RCC 7860 (cell line): ENCODE measurements at places on chromosomes 5 and 9.
A peak's percentile ranks its signal among the peaks of the same experiment; 100 is the strongest.

DNA sequence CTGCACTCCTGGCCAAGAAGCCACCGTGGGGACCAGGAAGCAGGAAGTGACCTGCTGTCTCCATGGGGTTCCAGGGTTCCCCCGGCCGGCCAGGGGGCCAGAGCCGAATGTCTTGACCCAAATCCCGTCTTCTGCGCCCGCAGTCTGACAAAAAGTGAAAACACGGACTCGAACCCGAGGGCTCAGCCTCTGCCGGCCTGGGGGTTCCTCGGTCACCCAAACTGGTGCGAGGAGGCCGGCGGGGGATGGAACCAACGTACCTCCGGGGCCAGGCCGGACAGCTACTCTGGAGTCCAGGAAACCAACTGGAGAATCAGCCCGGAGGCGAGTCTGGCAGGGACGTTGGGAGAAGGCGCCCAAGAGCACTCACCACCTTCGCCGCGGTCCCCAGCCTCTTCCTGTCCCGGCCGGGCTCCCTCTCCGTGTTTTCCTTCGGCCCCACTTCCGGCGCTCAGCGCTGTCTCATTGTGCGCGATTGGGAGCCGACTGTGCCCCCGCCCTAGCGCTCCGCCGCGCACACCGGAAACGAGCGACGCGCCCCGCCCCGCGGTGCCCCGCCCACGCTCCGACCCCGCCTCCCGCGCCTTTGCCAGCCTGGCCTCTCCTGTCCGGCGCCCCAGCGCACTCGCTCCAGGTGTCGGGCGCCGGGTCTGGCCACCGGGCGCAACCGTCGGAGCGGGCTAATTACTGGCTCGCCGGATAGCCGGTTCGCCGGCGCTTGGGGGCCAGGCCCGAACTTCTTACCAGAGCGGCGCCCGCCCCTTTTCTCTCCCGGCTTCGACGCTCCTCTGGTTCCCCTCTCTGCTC is at the start of gene TUT7:
TSS of gene TUT7 (minus strand) at position 400 of the 807 bp plus-strand sequence. CDS start 1,211 bp downstream, outside the sequence.
- peak; percentile 85 for DNase-seq

DNA sequence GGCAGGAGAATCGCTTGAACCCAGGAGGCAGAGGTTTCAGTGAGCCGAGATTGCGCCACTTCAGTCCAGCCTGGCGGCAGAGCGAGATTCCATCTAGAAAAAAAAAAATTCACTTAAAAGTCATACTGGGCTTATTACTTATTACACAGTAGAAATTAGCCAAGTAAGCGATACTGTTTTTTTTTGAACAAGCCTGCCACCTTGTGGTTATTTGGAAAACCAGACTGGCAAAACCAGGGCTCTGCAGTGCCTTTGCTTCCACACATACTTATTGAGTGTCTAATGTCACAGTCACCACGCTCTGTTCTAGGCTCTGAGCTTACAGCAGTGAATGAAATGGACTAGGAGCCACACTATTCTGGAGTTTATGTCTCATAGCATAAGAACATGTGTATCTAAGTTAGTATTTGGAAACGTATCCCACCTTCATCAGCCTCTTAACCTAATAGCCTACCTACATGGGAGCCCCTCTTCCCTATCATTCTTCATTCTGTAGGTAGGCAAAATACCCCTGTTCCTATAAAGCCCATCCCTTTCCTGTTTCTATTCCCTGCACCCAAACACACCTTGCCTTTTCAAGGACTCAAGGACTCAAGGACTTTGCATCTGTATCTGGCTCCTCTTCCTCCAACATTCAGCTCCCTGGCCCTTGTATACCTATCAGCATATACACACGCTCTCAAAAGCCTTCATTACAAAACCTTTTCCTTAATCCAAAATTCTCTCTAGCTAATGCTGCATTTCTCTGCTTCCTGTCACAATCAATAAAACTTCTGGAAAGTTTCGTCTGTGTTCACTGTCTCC is 13.9 kb upstream of the BASP1 start:
- DNase-seq, result peak; percentile 67

DNA sequence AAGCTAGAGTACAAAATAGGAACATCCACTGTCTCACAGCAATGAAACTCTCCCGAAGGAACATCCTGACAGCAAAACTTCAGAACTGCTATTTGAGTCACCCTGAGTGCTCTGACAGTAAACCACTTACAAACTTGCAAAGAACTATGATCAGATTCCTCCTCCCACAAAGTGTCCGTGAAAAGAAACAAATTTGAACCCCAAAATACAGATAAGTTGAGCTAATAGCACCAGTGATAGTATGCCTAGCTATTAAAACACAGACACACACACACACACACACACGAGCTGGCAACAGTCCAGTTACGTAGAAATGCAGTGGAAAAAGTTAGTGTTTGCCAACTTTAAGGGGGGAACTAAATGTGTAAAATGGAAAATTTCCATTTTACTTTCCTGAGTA is 3.1 kb upstream of the GLIS3 start:
- DNase-seq, result no peak

DNA sequence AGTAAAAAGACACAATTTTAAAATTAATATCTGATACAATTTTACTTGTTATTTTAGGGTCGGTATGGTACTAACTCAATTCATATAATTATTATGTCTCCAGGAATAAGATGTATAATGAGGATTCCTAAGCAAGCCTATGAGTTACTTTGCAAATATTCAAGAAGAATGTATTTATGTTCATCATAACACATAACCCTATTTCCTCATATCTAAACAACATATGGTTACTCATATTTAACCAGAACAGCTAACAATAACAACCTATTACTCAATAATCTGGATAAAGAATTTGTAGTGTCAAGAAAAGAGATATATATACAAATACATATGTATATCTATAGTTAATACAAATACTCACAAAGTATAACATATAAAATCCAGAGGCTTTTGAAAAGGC is 285.9 kb downstream of the ARL15 start:
- no peak for DNase-seq

- no peak for DNase-seq
Observed at GRCh38 chr5:115306011-115306536, 9.6 kb upstream of the CCDC112 start.

GRCh38 chr5:126613941-126614592 is 13.3 kb downstream of the PHAX start:
- DNase-seq, result no peak

- DNase-seq, result peak; percentile 46
Observed at GRCh38 chr9:15837079-15837679, 284.3 kb downstream of the CCDC171 start.
